Esophagus squamous epithelium (tissue), 5 donors: ENCODE measurements at places on chromosomes 6 and 20. TPM values are rescaled to one million over a fixed set of nuclear protein-coding genes. Genes with fewer than 3 reads are reported as not detected.

DNA sequence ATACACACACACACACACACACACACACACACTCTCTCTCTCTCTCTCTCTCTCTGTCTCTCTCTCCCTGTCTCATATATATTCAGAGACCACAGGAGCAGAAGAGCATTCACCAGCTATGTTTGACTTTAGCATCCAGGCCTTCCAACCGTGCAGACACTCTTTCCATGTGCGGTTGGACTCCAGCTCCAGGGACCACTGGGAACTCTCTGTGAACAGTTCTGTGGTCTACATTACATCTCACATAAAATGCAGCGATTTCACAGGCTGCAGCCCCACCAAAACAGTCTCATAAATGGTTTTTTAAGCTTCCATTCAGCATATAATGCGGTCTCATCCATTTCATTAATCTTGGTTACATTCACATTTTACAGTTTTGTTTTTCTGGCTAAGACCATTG is 508.4 kb upstream of the SULF2 start:
- DNase-seq = no peak

DNA sequence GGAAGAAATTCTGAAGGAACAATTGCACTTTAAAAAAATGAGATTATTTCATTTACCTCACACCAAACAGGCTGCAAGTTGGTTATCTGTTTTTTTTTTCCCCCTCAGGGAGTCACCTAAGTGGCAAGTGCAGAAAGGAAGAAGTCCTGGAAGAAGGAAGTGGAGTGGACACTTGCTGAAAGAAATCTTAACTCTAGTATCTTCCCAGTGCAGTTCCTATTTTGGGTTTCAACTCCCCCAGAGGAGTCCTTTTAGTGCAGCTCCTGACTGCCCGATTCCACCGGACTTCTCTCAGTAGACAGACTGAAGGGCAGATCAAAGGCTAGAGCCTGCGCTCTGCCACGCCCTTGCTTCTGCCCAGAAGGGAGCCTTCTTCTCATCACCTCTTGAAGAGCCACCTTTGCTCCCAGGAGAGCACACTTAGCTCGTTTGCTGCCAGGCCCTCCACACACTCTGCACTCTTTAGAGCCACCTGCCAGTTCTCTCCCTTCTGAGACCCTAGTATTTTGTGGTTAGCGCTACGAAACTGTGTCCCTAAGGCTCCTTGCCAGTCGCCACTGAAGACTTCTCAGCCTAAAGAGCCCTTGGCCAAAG is 4.9 kb downstream of the MTCL3 start:
- DNase-seq = no peak

DNA sequence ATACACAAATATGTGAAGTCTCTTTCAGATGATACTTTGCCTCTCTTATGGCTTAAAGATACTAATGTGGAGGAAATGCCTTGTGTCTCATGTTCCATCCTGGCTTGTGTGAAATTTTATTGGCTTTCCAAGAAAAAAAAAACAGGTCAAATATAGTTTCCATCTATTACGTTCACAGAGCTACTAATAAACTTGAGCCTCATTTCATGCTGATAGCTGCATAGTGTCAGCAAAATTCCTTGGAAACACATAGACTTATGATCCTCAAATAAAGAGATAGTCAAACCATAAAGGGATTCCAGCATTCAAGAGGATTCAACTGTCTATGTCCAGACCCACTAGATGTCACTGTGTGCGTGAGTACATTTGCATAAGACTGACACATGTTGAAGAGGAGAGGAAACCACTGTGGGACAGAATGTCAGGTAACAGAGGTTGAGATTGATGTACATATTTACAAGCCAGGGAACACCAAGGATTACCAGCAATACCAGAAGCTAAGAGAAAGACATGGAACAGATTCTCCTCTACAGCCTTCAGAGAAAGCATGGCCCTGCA is 266.6 kb downstream of the COL12A1 start:
- no peak for DNase-seq

GRCh38 chr20:41426086-41426830 is 59.6 kb upstream of the EMILIN3 start:
- no peak for DNase-seq

- DNase-seq = no peak
Measured at GRCh38 chr6:6640926-6641325, 52.4 kb downstream of the LY86 start.

GRCh38 chr20:347317-347639 is 367 bp downstream of the NRSN2 start:
- DNase-seq = no peak

DNA sequence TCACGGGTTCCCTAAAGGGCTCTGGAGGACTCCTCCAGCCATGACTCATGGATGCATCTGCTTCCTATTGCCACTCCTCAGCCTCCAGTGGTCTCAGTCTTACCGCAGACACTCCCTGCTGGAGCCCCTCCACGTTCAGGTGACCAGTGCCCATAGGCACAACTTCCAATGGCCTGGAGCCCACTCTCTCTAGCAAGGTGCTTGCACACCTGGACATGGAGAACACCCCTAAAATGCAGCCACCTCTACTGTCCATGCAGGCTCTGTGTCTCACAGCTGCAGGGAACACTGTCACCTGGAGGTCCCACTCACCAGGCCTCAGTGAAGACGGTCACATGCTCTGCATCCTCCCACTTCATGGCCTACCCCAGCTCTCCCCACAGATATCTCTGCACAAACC is 36.0 kb downstream of the HUS1B start:
- DNase-seq = no peak

MLIP gene
- 0.64 TPM for total RNA-seq

GSTA1 gene
- not detected for total RNA-seq
